Osteoblast (primary cell): ENCODE measurements at places on chromosomes 2 and 18. TPM values are rescaled to one million over a fixed set of nuclear protein-coding genes. Genes with fewer than 3 reads are reported as not detected.
A peak's percentile ranks its signal among the peaks of the same experiment; 100 is the strongest.

- DNase-seq = no peak
These were observed 20.0 kb downstream of the AQP12A start for GRCh38 chr2:240711701-240712100.

GRCh38 chr2:98576666-98577312, 31.5 kb downstream of the COA5 start:
- peak; percentile 45 for DNase-seq

GRCh38 chr2:99692785-99693184, 203.0 kb upstream of the REV1 start:
- peak; percentile 51 for DNase-seq

C2orf78 gene
- not detected in 2 replicates for total RNA-seq

HNMT gene
- 100 and 115 TPM in 2 replicates for total RNA-seq

DNA sequence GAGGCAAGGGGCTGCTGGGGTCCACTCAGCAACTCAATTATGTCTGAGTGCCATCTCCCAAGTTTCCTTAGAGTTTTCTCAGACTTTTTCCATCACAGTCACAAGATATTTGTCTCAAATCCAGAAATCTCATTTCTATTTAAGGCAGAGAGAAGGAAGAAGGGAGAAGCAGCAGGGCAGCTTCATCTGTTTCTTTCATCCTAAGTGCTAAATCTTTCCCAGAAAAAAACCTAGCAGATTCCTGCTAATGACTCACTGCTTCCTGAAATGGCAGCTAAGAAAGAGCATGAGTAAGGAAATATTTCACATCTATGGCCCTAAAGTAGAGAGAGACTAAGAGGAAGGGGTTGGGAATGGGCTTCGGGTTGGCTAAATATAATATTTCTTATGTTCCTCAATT, 88.0 kb downstream of the KYNU start:
- DNase-seq = peak; percentile 36

DNA sequence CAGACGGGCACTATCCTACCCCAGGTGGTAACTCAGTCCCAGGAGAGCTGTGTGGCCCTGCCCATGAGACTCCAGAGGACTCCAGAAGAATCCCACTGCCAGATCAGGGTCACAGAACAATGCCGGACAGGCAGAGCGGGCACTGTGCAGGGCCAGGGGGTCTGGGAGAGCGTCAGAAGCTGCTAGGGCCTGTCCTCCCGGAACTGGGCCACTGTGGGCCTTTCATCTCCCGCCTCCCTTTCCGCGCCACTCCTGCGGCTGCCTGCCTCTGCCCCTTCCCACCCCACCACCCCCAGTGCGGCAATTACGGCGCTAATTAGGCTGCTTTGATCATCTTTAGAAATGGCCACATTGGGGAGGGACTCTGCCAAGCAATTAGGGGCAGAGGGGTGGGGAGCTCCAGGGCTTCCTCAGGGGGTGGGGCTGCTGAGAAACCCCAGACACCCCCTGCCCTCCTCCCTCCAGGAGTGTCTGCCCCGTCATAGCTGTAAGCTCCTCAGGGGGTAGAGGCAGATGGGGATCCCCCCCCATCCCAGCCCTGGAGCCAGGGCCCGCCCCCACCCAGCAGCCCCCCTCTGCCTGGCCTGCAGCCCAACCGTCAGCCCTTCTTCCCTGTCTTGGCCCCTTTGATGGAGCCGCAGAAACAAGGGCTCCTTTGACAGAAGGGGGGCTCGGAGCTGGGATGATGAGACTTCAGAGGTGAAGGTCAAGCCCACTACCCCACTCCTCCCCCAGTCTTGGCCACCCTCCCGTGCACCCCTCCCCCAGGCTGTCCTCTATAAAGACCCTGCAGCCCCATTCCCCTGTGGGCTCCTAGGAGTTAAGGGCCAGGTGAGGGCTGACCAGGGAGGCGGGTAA, at the start of gene PRSS56:
Gene PRSS56 (plus strand): TSS at position 808 of the 858 bp plus-strand sequence. CDS start 211 bp downstream, outside the sequence.
- no peak for DNase-seq

ATRAID gene
- 187 and 198 TPM in 2 replicates for total RNA-seq

ZBTB7C gene
- total RNA-seq = 0.29 and 0.36 TPM in 2 replicates

- DNase-seq = no peak
These were observed 233.7 kb upstream of the SPOPL start for GRCh38 chr2:138267902-138268254.

GRCh38 chr2:96233436-96233835, 24.8 kb upstream of the STARD7 start:
- no peak for DNase-seq

CHRNG gene
- not detected in 2 replicates for total RNA-seq

HRH4 gene
- total RNA-seq = under 0.01 TPM in 2 replicates

UCN gene
- 0.36 and 1.2 TPM in 2 replicates for total RNA-seq

DNA sequence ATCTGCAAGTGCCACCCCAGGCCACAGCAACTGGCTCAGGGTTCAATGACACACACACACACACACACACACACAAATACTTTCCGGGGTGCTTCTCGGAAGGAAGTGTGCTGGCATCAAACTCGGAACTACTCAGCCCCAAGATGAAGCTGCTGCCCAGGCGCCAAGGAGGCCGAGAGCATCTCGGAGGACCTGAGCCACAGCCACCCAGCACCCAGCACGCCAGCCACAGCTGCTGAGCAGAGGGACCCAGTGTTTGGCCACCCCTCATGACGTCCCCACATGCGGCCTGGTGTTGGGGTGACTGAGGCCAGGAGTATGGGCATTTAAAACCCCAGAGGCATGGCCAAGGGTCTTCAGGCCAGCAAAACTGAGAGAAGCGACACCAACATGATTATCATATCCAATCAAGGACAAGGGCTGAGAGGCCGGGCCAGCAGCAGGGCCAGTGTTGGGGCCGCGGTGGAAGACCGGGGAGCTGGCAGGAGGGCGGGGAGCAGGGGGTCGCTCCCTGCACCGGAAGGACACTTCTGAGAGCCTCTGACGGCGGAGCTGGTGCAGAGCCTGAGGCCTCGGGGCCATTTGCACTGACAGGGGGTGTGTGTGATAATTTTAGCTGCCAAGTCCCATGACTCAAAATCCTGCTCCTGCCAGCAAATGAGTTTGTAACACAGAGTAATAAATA, 61.8 kb downstream of the BIN1 start:
- DNase-seq = peak; percentile 77

GRCh38 chr2:26735097-26735496, 29.0 kb upstream of the SLC35F6 start:
- peak; percentile 98 for DNase-seq

- DNase-seq = no peak
These were observed 1.0 kb downstream of the PLEK start for GRCh38 chr2:68366083-68366560.

KIAA2012 gene
- total RNA-seq = under 0.01 TPM in 1 of 2 replicates, not detected in the other

DNA sequence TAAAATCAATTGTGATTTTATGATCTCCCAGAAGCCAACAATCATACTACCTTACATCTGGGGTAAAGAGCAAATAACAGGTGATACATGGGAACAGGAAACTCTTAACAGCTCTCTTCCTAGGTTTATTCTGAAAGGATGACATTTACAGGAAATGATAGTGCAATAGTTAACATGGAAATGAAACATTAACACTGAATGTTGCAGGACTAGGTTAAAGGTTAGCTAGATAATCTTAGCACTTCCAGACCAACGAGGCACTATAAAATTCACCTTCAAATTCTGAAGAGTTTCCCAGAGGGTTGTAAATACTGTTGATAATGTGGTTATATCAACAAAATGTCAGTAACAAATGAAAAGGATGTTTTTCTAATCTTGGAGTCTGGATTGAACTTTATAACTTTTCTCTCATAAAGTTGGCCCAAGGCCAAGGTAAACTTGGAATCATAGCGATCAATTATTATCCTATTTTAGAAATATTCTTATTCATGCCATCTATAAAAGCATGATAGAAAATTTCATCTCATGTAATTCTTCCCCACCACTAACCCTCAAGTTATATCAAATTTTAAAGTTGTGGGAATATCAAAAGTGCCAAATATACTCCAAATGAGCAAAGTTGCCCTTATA, 32.9 kb upstream of the GCG start:
- DNase-seq = no peak

HOXD3 gene
- 1.1 and 2.1 TPM in 2 replicates for total RNA-seq
